Gastrocnemius medialis (tissue), 4 donors: ENCODE measurements at places on chromosomes 12 and 14. TPM values are rescaled to one million over a fixed set of nuclear protein-coding genes. Genes with fewer than 3 reads are reported as not detected.

Gene KSR2
- total RNA-seq = not detected

DNA sequence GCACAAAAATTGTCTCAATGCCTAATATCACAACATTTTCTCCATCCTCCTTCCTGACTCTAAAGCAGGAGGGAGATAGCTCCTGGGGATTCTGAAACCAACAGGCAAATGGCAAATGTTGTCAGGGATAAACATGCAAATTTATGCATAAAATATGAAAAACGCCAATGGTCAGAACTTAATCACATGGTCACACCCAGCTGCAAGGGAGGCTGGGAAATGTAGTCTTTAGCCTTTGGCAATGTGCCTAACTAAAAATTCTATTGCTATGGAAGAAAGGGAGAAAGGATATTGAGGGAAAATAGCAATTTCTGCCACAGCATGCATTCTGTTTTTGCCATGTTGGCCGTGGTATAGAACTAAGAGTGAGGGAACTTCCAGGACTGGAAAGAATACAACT is 11.7 kb upstream of the OASL start:
- no peak for DNase-seq

Gene KLRC4
- total RNA-seq = not detected

Gene KNTC1
- total RNA-seq = 5.3 TPM

Gene REC8
- 0.27 TPM for total RNA-seq

DNA sequence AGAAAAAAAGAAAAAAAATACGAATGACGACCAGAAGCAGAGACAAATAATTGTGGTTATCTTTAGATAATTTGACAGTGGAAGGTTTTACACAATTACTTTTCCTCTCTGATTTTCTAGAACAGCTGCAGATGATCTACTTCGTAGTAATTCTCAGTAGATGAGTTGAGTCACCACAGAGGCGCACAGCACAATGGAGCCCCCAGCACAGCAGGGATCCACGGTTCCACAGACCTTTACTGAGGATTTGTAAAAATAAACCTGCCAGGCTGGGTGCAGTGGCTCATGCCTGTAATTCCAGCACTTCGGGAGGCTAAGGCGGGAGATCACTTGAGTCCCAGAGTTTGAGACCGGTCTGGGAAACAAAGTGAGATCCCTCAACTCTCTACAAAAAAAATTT is 29.3 kb downstream of the AMN start:
- no peak for DNase-seq

Gene AGAP2
- 1.8 TPM for total RNA-seq

- no peak for DNase-seq
Observed at GRCh38 chr12:87074781-87075180, 818.6 kb upstream of the MGAT4C start.

DNA sequence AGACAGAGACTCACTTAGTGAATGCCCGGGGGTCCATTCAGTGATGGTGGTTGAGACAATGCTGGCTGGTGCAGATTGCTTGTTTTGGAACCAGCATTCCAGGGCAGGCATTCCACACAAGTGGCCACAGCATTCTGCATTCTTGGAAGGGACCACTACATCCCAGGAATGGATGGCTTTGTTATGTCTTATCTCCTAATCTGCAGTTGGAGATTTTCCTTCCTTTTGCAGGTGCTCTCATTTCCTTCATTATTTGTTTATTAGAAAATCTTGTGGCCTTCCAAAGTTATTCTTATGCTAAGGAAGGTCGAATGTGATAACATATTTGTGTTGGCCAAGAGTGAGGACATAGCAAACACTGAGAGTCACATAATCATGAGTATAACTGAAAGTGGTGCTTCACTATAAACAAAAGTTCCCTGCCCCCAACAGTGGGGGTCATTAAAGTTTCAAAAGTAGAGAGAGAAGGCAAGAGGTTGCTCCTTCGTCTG is 66.0 kb downstream of the BMP4 start:
- no peak for DNase-seq

GRCh38 chr12:93572712-93573551 is 457 bp downstream of the SOCS2 start:
- no peak for DNase-seq

Gene SSPN
- 65.7 TPM for total RNA-seq

Gene PLEK2
- not detected for total RNA-seq

- no peak for DNase-seq
Observed at GRCh38 chr12:92543359-92543758, 159.4 kb upstream of the PLEKHG7 start.

Gene SLC38A6
- total RNA-seq = 9.7 TPM

DNA sequence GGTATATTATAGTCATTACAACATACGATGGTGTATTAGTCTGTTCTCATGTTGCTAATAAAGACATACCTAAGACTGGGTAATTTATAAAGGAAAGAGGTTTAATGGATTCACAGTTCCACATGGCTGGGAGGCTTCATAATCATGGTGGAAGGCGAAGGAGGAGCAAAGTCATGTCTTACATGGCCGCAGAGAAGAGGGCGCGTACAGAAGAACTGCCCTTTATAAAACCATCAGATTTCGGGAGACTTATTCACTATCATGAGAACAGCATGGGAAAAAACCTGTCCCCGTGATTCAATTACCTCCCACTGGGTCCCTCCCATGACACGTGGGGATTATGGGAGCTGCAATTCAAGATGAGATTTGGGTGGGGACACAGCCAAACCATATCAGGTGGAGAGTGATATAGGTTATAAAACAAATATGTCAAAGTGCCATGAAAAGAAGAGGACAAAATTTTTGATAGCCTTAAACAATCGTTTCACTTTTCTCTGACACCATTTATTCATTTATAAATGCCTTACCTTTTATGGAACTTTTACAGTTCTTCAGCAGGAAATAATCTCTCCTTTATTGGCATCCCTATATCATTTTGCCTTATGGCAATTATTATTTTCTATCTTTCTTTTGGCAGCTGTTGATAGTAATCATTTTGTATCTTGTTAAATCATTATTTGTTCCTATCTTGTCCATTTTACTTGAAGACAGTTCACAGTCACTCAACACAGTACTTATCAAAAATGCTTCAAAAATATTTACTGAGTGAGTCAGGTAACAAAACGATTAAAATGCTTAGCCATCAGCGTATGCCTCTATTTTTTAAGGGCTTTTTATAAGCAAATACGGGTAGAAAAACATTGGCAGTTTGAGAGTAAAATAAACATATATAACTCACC is 196.0 kb downstream of the RAD51B start:
- DNase-seq = no peak

Gene HOXC11
- 0.36 TPM for total RNA-seq

- no peak for DNase-seq
Observed at GRCh38 chr12:111753144-111753881, 13.4 kb upstream of the ALDH2 start.

DNA sequence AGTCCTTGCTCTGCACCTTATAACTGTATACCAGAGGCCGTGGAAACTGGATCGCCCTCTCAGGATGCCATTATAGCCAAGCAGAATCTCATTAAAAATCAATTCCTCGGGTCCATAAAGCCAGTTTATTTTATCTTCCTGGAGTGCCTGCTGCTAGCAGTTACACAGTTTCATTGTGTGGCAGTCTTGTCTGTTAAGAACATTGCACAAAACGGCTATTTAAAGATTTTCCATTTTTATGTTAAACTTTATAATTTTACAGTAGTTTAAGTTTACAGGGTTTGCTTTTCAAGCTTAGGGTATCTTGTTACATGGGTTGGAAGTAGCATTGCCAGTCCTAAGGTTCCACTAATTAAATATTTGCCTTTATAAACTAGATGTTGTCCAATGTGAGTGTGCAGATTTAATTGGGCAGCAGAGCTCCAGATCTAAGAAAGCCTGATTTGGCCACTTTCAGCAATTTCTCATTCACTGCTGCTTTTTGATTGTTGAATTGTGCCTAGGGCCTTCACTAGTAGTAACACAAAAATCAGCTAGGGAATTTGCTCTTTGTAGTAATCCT is 17.0 kb downstream of the TMEM30B start:
- DNase-seq = no peak

GRCh38 chr12:98918176-98918863 is 273.2 kb downstream of the APAF1 start:
- no peak for DNase-seq

- no peak for DNase-seq
Observed at GRCh38 chr12:47407463-47408129, 298.2 kb downstream of the RPAP3 start.

GRCh38 chr12:5632453-5632852 is 200.5 kb downstream of the NTF3 start:
- DNase-seq = no peak

DNA sequence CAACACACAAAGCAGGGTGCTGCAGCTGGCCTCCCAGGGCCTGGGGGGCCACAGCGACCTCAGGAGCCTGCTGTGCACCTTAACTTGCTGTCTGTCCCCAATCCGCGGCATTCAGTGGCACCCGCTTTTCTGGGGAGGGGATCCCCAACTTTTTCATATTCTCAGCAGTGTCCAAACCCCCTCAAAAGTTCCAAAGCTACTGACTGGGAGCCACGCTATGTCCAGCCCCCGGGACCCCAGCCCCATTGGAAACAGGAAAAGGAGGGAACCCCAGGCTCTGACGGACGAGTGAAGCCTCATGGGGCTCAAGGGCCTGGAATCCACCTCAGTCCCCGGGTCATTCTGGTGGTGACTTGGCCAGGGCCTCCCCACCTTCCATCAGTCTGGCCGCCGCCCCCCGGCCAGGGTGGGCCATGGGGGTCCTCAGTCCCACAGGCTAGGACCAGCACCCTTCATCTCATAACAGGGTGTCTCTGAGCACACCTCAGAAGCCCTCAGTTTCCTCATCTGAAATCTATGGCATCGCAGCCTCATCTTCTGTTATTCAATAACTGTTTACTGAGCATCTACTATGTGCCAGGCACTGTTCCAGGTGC is 127.3 kb downstream of the NCOR2 start:
- DNase-seq = no peak

Gene TAS2R46
- total RNA-seq = not detected

DNA sequence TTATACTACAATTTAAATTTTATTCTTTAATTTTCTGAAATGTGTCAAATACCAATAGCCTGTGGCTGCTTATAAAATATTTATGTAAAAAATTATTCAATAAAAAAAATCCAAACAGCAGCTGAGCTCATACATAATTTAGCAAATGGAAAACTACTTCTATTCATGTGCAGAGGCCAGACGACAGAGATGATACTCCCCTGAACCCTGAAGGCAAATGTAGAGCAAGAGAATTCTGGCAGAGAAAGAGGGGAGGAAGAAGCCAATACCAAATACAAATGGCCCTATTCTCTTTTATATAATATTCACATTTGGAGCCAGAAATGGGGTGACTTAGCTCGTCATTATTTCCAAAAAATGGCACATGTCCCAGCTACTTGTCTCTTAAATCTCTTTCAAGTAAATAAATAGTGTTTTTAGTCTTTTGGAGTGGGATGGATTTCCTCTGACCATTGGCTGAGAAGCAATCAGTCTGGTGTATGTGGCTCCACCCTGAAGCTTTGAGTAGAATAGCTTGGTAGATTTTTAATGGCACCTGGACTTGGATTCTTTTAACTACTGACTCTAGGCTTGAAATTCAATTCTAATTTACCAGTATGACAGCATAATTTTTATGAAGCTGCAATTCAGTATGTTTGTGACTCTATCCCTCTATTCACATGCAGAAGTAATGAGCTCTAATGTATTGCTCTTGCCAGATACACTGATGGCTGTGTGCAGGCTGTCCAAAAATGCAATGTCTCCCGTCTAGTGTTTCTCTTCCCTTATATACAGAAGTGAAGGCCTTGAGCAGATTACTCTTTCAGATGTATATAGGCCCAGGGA is 113.4 kb upstream of the SCAF11 start:
- DNase-seq = no peak

Gene ADGRD1
- total RNA-seq = 9.2 TPM

- DNase-seq = no peak
Observed at GRCh38 chr14:77549451-77549850, 50.8 kb upstream of the ISM2 start.

- no peak for DNase-seq
Observed at GRCh38 chr14:80958226-80958625, 2.8 kb downstream of the TSHR start.

GRCh38 chr14:98689951-98690350 is 582.0 kb downstream of the BCL11B start:
- no peak for DNase-seq

- no peak for DNase-seq
Observed at GRCh38 chr12:113364698-113365097, 6.3 kb downstream of the PLBD2 start.

Gene KRT1
- total RNA-seq = not detected

- no peak for DNase-seq
Observed at GRCh38 chr14:25944020-25944419, 653.8 kb downstream of the NOVA1 start.

Gene ANKRD33
- not detected for total RNA-seq

- DNase-seq = no peak
Observed at GRCh38 chr14:23025151-23025814, 9.4 kb downstream of the PSMB5 start.

Gene E2F7
- not detected for total RNA-seq

DNA sequence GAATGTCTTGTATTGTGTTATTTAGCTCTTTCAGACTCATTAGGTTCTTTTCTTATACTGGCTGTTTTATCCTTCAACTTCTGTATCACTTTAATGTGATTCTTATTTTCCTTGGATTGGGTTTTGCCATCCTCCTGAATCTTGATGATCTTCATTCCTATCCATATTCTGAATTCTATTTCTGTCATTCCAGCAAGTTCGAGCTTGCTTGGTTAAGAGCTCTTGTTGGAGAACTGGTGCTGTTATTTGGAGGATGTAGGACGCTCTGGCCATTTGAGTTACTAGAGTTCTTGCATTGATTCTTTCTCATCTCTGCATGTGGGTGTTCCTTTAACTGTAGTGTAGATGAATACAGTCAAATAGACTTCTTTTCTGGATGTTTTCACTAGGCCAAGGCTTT is 142.3 kb upstream of the SLC38A2 start:
- no peak for DNase-seq

GRCh38 chr12:107356266-107356936 is 263.1 kb upstream of the CRY1 start:
- DNase-seq = no peak

DNA sequence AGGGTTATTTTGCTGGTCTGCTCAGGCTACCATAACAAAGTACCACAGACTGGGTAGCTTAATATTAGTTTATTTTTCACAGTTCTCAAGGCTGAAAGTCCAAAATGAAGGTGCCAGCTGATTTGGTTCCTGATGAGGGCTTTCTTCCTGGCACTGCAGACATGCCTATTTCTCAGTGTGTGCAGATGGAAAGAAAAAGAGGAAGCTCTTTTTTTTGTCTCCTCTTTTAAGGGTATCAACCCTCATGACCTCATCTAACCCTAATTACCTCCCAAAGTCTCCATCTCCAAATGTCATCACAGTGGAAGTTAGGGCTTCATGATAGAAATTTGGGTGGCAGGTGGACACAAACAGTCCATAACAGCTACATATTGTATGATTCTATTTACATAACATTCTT is 25.0 kb upstream of the POLR3B start:
- no peak for DNase-seq

Gene GPRC5D
- total RNA-seq = not detected

DNA sequence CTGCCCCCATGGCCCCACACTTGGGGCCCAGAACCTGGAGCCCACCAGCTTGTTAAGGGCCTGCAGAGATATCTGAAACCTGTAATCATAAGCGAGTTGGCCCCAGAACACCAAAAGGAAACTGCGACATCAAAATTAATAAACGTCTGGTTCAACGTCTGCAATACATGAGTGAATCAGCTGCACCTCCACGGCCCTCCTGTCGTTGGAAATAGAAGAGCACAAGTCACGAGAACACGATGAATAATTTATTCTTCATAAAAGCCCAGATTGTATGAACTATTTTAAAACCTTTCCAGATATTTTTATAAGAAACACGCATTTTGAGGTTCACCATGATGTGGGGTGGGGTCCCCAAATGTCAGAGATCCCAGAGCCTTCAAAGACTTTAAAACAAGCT is 9.7 kb upstream of the CMKLR1 start:
- no peak for DNase-seq

- no peak for DNase-seq
Observed at GRCh38 chr12:113136128-113136989, 798 bp upstream of the RASAL1 start.
